ENCODE measurements at places on chromosomes 7 and 10.

GRCh38 chr10:62096256-62096933 lies 172.2 kb downstream of the RTKN2 start:
- DNase-seq: no peak

DNA sequence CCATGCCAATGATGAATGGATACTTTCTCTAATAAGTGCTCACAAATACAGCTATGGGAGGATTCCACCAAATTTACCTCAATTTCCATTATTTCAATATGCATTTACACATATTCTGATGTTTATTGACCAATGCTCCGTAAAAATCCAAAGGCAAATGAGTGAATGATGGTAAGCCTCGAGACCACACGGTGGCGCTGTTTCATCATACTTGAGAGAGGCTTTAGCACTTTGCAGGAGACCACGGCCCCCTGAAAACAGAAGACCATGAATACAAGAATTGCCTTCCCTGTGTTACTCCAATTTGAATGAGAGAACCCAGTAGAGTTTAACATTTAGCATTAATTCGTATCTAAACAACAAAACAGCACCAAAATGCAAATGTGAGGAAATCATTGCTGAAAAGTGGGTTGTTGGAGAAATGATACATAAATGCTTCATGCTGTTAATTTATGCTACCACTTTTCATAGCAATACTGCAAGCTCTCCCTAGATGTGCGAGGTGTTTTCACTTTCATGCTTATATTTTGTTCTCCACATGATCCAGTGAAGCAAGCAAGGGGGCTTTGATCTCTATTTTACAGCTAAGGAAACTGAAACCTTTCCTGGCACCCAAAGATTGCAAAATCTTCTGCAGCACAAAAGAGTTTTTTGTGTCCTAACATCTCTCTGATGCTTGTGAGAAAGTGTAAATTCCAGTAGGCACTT lies 35.4 kb downstream of the TRIL start:
- DNase-seq: peak; percentile 78

- DNase-seq: no peak
Observed at GRCh38 chr10:49307921-49308320, 9.0 kb downstream of the C10orf71 start.

DNA sequence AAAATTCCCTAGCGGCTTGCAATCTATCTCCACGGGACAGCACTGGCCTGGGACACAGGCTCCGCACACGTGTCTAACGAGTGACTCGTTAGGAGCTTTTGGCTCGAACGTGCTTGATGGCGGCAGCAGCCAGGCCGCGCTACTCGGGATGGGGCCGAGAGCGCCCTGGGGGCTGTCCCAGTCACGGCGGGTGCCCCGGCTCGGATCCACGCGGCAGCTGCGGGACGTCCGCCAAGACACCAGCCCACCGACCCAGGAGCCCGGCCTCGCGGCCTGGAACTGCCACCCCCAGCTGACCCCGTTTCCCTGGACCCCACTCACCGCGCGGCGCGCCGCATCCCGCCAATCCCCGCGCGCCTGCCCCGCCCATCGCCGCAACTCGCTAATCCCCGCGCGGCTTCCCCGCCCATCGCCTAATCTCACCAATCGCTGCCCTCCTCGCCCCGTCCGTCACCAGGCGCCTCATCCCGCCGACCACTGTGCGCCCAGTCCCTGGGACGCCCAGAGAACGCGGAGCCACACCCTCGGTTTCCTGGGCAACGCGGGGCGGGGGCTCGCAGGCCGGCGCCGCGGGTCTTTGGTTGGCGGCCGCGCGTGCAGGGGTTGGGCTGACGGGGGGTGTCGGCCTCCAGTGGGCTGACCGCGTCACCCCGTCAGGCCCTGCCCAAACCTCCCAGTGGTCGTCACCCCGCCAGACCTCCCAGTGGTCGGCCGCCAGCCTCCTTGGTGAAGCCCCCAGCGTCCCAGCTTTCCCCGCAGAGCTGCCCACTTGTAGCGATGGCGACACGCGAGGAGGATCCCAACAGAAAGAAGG lies at the start of gene POLD2:
POLD2 (minus strand) TSS at position 359 of the 814 bp plus-strand sequence. CDS start 1,495 bp downstream, outside the sequence.
- peak; percentile 97 for DNase-seq

DNA sequence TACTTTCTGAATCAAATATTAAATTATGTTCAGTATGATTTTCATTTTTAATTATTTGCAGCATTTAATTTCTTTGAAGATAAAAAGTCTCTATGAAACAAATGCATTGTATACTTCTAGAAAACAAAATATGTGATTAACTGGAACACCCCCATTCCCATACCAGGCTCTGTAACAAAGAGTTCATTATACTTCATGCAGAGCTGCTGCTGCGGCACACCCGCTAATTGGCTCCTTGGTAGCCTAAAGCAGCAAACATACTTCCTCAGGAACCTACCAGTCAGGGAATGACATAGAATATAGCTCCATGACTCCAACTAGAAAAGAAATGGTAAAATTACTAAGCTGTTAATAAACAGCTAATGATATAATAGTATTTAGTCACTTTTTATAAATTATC lies 19.3 kb downstream of the RAB11FIP2 start:
- no peak for DNase-seq

DNA sequence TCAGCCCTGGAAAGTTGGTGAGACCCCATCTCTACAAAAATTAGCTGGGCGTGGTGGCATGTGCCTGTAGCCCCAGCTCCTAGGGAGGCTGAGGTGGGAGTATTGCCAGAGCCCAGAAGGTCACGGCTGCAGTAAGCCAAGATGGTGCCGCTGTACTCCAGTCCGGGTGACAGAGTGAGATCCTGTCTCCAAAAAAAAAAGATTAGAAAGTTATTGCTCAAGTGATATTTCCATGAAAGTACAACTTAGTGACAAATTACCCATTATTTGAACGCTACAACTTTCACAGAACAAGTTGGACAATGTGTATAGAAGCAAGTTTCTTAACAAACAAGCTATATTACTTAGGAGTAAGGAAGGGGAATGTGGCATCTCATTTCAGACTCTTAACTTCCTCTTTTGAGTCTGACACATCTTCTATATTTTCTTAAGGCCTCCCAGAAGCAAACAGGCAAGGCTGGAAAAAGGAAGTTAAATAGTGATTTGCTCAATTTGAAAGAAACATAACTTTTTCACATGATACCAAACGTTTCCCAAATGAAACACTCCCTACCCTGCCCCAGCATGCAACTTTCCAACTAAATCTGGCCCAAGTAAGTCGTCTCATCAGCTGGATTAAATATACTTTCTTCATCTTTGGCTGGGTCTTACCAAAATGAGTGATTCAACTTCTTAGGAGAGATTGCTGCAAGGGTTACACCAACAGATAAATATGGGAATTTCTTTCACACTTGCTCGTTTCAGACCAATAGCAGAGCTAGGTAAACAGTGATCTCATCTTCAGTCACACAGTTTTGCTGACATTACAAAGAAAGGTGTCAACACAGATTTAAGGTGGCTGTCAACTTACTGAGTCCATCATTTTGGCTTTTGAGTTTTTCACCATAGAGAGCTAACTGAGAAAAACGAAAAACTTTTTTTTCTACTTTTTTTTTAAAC lies 66.3 kb upstream of the KLF6 start:
- no peak for DNase-seq

GRCh38 chr10:69955897-69956740 lies 96.5 kb upstream of the MACROH2A2 start:
- DNase-seq: no peak

DNA sequence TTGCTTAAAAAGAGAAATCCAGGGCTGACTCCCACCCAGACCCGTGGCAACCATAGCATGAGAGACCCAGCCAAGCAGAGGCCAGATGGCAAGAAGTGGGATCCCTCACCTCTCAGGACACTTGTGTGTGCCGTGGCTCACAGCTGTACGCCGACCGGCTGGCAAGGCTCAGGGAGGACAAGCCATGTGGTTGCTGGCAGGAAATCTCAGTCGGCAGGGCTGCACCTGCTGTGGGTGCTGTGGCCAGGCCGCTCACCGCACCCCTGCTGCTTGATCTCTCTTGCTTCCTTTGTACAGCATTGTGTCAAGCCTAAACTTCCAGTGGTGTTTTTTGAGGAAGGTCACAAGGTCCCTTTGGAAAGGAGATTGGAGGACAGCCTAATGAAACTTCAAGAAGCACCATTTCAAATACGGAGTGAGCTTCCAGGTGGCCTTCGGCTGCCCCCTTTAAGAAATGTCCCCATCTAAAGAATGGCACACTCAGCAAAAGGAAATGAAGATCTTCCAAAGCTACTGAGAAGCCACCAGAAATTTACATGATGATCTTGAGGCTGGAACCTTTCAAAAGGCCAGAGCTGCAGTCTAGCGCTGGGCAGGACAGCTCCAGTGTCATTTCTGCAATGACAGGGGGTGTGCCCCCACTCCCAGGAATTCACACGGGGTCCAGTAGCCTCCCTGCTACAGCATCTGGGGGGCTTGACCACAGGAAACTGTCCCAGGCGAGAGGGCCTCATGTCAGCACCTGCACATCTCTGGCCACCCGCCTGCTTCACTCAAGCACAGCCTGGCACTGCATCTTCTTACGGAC lies 409.0 kb upstream of the MGMT start:
- no peak for DNase-seq

DNA sequence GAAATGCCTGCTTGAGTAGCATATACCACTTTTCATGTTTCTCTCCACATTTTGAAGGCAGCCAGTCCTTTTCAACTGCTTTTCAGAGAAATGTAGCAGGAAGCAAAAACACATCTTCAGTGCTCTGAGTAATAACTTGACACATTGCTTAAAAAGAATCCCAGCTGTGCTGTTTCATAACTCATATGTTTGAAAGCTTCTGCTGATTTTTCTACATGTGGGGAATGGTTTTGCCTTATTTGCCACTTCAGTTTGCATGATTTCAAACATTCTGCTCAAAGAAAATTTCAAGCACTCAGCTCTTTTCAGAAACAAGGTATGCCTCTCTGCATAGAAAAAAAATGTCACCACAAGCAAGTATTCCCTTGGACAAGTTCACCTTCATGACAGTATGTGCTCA lies 732.8 kb downstream of the POM121L12 start:
- no peak for DNase-seq

- DNase-seq: no peak
Observed at GRCh38 chr7:1033546-1034145, 10.7 kb upstream of the GPR146 start.

GRCh38 chr7:141072548-141073172 lies 1.2 kb upstream of the TMEM178B start:
- no peak for DNase-seq

GRCh38 chr10:7265396-7266123 lies 145.3 kb downstream of the SFMBT2 start:
- DNase-seq: no peak

GRCh38 chr10:79244841-79245504 lies 102.3 kb upstream of the PPIF start:
- DNase-seq: no peak

DNA sequence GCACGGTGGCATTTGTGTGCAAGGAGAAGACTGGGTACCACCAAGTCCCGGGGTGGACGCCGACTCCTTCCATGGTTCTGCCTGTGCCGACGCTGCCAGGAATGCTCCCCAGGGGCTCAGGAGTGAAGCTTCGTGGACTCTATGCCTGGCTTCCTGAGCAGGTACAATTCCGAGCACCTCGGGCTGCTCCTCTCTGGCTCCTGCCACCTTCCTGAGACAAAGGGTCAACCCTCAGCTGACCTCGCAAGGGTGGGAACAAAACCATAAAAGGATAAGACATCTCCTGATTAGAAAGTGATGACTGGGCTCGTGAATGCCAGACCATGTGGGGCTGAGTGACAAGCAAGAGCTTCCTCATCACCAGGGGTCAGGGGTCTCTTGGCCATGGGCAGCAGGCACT lies 31.8 kb downstream of the CALML3 start:
- DNase-seq: no peak

- no peak for DNase-seq
Observed at GRCh38 chr10:96013956-96014355, 29.4 kb upstream of the CCNJ start.

DNA sequence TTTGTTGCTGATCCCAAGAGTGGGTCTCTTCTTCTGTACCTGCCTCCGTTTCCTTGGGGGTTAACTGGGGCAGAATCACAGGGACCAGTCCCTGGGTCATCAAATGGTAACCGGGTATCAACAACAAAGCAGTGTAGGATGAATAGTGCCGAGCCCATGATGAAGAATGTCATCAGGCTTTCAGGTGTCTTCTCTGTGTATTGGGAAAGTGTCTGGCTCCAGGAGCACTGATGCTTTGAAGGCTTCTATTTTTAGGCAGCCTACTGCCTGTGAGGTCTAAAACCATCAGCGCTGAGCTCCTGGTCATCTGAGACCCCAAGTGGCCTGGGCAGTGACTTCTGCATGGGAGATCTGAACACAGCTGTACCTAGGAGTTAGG lies 48.2 kb upstream of the SHH start:
- DNase-seq: no peak

GRCh38 chr7:28361551-28361950 lies 50.8 kb upstream of the CREB5 start:
- DNase-seq: no peak

- DNase-seq: no peak
Observed at GRCh38 chr7:97269741-97270140, 152.2 kb downstream of the SDHAF3 start.

- peak; percentile 87 for DNase-seq
Observed at GRCh38 chr7:64902806-64903721, at the start of gene ZNF273. ZNF273 (plus strand) TSS chr7:64903273; CDS start chr7:64903318, 45 bp downstream.

GRCh38 chr10:31723106-31723750 lies 205.4 kb downstream of the ARHGAP12 start:
- DNase-seq: no peak

DNA sequence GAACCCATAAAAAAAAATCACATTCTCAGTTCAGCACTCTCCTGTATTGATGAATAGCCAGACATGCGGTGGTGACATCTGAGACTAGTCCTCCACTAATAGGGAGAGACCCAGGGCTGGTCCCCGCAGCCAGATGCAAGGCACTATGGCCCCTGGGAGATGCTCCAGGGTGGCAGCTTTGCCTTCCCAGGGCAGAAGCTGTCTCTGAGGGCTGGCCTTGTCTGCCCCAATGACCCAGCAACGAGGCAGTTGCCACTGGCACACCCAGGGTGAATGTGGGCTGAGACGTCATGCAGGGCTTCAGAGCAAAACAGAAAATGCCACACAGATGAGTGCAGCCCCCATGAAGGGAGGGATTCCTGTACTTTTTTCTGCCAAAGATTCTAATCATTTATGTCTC lies 50.1 kb upstream of the GDF10 start:
- no peak for DNase-seq

DNA sequence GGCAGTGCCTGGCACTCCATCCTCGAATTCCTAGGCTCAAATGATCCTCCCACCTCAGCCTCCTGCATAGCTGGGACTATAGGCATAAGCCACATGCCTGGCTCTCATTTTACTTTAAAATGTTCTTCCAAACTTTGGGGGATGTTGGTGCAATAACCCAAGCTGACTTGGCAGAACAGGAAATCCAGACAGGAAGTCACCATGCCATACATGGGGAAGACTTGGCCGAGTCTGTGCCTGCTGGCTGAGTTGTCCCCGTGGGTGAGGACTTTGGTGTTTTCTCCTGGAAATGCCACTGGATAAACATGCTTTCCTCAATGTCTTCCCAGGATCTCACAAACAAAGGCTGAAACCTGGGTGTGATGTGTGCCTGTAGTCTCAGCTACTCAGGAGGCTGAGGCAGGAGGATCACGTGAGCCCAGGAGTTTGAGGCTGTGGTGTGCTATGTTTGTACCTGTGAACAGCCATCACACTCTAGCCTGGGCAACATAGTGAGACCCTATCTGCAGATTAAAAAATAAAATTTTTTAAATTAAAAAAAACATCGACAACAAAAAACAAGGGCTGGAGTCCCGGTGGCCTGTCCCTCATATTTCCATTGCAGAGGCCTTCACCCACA lies 19.8 kb downstream of the HKDC1 start:
- no peak for DNase-seq

- DNase-seq: no peak
Observed at GRCh38 chr10:80856186-80856585, 318.5 kb downstream of the SH2D4B start.
